ENCODE measurements at places on chromosomes 7 and 10.

- peak; percentile 23 for DNase-seq
Measured at GRCh38 chr7:23287612-23288011, 11.5 kb upstream of the MALSU1 start.

DNA sequence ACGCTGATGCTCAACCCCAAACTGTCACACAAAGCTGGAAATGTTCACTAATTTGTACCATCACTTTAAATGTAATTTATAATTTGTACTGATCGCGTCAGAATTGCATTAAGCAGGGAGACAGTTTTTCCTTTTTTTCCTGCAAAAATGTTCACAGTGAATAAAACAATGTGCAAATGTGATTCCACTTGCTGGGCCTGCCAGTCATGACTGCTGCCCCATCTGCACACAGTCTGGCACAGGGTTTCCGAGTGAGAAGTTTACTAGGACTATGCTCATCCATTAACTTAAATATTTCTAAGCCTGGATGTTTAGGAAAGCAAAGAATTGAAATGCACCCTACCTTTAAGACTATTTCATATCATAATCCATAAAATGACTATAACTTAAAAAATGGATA, 99.6 kb downstream of the SORBS1 start:
- DNase-seq: no peak

DNA sequence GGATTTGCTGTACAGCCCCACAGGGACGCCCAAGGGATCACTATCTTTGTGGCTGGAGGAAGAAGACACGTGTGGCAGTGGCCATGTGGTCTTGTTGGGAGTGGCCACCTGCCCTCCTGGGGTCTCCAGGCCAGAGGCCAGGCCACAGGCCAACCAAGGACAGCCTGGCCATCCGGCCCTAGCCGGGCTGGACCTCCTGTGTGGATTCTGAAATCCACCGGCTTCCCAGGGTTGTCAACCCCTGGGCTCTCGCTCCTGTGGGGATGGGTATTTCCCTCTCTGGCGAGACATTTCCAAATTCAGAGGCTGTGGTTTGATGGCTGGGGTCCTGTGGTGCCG, 31.5 kb upstream of the CFAP46 start:
- DNase-seq: no peak

DNA sequence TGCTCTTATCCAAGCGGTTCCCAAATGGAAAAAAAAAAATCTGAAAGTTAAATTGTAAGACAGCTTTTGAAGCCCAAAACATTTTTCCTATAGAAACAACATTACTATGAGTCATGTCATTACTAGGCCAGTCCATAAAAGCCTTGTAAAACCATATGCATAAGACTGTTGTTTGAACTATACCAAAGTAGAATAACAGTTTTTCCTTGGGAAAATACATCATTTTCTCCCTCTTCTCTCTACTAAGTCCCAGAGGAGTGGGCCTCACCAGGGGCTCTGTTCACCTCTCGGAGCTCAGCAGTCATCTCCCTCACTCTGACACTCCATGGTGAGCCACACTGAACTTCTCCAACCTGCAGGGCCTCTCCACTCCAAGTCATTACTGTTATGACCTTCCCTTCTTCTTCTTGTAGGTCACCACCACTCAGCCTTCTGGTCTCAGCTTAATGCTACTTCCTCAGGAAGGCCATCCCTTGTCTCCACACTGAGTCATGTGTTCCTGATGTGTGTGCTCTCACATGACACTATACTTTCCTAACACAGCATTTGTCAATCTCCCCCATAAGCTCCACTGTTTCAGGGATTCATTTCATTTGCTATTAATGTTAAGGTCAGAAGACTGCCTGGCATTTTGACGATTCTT, 32.5 kb downstream of the ZNF438 start:
- DNase-seq: no peak

DNA sequence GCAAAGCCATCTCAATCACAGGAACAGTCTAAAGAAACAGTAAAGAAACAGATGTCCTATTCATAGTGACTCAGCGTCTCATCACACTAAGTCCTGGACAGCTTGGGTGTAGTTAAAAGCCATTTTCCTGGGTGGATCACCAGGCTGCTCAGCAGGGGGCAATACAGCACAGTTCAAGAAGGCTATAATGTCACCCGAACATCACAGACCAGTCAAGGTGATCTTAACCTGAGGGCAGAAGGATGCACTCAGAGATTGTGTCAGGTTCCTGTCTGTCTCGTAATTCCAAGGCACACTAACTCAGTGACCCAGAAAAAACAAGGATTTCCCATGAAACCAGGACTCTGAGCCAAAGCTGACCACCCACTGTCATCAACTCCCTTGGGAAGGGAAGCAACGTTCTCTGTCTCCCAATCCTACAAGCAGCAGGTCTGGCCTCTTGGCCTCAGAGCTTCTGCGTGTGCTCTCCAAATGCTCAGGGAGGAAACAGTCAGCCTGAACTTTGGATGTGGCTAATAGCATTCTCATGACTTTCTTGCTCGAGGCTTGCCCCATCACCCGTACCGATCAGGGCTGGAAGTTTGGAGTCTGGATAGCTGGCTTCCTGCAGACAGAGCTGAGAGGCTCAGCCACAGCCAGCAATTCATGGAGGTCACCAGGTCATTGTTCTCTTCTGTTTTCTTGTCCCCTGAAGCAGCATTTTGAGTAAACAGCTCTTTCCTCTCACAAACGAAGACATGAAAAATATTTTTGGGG, 90.4 kb upstream of the FAM171A1 start:
- no peak for DNase-seq

- DNase-seq: no peak
Measured at GRCh38 chr7:105316578-105317344, 72.0 kb downstream of the SRPK2 start.

DNA sequence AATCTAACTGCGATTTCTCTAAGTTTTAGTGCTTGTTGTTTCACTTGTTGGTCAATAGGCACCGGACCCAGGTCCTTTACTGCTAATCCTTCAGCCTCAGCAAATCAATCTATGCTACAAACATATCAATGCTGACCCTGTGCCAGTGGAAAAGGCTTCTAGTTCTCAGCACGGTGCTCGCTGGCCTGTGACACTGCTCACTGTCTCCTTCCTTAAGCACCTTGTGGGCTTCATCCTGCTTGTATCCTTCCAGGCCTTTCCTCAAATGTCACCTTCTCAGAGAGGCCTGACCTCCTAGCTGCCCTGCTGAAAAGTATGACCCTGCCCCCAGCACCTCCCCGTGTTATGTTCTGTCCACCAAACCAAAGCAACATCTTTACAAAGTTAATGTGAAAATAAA, 201.2 kb upstream of the FRMD4A start:
- no peak for DNase-seq

DNA sequence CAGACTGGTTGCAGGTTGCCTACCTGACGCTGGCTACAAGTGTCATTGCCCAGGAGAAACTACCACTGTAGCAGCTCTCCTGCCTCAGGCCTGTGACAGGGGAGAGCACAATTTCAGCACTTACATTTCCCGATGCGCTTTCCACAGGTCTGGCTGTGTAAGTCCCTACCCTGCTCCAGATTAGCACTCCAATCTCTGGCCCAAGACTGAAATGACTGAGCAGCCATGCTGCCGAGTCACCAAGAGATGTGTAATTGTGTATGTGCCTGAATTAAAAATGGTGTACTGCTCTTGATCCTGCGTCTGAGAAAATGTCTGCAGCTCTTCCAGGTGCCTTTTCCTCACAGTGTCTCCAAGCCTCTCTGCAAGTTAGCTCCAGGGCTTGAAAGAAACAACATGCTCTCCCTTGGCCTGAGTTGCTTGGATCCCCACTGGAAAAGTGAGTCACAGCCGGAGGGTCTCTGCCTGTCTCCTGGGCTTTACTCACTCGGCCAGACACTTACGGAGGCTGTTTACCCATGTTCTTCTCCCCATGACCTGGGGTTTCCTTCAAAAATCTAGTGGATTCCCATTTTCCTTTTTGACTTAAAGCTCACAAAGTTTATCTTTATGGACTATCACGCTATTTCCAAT, 1001.7 kb upstream of the KCND2 start:
- DNase-seq: no peak

- DNase-seq: no peak
Measured at GRCh38 chr10:25083546-25084111, 67.2 kb downstream of the THNSL1 start.

- no peak for DNase-seq
Measured at GRCh38 chr7:107461938-107462533, 7.8 kb upstream of the GPR22 start.

- no peak for DNase-seq
Measured at GRCh38 chr10:51196508-51197175, 122.4 kb downstream of the PRKG1 start.

DNA sequence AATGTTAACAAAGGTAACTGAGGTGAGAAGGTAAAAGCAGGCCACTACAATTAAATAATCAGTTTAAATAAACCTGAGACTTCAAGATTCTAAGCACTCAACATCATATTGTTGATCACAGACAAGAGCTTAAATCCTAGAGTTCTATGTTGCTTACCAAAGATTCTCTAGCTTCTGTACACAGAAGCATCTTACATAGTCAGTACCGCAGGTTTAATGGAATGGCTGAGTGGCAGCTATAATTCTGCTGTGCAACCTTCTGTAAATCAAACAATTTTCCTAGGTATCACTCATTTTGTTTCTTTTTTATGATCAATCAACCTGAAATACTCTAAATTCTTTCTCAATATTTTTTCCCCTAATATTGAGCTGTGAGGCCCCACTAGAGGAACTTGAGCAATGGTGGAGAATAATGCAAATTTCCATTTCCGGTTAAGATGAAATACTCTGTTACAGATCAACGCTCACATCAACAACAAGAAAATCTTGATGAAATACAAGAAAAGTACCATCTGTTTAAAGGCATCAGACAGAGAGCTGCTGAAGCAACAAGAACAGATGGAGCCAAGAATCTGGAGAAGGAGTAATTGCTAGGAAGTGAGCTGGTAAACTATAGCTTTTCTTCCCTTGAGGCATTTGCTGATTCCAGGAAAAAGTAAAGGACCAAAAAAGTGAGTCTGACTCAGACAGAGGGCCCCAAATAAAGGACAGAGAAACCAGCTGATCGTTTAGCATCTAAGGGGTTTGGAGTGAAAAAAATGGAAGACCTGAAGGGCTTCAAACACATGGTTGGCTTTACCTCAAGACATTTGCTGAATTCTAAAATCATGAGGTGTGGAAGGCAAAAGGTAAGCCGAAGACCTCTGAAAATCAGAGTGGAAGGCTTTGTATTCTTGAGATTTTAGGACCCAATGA, 22.6 kb downstream of the PNPLA8 start:
- no peak for DNase-seq

All from activated CD4-positive, alpha-beta T cell treated with anti-CD3 and anti-CD28 coated beads, Interleukin-2, amount 10 ng/mL, durations not matched to agents 7 days and 5 days (primary cell).